Right lobe of liver (tissue), 6 donors: ENCODE measurements at places on chromosomes 2 and 18. TPM values are rescaled to one million over a fixed set of nuclear protein-coding genes. Genes with fewer than 3 reads are reported as not detected.

DNA sequence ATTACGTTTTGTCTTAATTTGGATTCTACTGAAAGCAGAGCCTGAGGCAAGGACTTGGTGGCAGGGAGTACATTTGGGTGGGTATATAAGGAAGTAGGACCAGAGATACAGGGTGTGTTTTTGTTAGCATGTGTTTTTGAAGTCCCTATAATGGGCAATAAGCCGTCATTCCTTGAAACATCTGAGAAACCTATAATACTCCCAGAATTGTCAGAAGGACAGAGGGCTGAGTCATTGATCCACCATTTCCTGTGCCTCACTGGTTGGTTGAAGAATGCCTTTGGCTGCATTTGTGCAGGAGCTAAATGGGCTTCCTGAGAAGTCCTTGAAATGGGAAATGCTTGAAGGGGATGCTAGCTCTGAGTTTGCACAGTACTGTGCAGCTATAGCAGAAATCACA lies 281.8 kb upstream of the ZEB2 start:
- no peak for DNase-seq

DNA sequence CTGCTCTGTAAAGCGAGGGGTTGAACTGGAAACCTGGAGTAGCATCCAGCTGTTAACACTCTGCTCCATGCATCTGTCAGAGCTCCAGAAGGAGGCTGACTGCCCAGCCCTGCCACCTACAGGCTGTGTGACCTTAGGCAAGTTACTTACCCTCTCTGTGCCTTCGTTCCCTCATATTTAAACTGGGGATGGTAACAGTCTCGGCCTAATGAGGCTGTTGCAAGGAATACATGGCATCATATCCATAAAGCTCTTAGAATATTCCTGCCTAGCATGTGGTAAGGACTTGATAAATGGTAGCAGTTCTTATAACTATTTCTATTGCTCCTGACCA lies 80.6 kb downstream of the LRRFIP1 start:
- no peak for DNase-seq

DNA sequence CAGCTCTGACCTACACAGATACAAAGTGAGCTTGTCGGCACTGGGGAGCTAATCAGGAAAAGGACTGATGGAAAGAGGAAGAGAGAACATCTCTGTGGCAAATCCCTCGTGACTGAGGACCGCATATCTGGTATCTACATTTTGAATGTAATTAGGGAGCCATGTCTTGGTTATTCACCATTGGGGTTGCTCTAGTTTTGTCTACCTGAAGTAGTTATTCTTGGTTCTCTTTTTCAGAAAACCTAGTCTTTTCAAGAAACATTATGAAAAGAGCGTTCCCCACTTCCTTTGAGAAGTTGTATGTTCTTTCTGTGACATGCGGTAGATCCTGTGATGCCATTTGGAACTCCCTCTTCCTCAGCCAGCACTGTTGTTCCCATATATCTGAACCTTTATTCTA lies 104.4 kb downstream of the DOCK10 start:
- DNase-seq, result no peak

- no peak for DNase-seq
Observed at GRCh38 chr2:8015848-8016600, 665.8 kb upstream of the ID2 start.

The BUB1 gene
- total RNA-seq, result 0.60 TPM

The YPEL5 gene
- total RNA-seq, result 42.5 TPM

The CROCC2 gene
- total RNA-seq, result 0.13 TPM

The MYOM1 gene
- 3.1 TPM for total RNA-seq

DNA sequence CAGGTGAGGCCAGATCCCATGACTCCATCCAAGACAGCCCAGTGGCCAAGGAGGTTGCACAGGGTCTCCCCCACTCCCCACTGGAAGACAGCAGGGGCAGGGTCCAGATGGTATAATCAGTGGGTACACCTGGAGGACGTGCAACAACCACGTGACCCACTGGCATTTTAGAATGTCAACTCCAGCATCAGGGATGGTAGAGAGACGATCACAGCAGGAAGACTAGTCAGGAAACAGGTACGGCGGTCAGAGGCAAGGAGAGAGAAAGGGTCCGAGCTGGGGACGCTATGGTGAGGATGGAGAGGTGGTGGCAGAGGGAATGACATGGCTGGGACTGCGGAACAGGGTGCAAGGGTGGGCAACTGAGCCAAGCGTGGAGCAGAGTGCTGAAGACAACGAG lies 23.0 kb downstream of the SERTAD2 start:
- DNase-seq, result no peak

DNA sequence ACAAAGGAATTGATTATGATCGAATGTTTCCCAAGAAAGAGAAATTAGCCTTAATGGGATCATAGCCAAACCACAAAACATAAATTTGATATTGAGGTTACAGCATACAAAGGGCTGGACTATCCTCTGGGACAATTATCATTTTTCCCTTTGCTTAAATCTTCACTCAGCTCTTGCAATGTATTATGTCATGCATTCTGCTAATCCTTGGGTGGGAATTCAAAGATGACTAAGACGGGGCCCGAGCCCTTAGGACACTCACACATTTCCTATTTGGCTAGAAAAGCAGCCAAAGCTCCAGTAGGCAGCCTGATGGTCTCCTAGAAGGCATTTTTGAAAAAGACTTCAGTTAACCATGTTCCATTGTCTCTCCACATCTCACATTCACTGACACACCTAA lies 17.2 kb upstream of the NMI start:
- DNase-seq, result no peak

The DAW1 gene
- not detected for total RNA-seq

The LONRF2 gene
- 1.4 TPM for total RNA-seq
